ENCODE measurements at places on chromosomes 12 and 14. TPM values are rescaled to one million over a fixed set of nuclear protein-coding genes. Genes with fewer than 3 reads are reported as not detected.

The C12orf54 gene
- total RNA-seq, result not detected

The SLCO1C1 gene
- total RNA-seq, result not detected

- no peak for DNase-seq
Measured at GRCh38 chr12:109735051-109735521, 21.5 kb downstream of the FAM222A start.

- no peak for DNase-seq
Measured at GRCh38 chr14:96040828-96041371, 1.7 kb downstream of the C14orf132 start.

- DNase-seq, result no peak
Measured at GRCh38 chr12:39935839-39936238, 170.0 kb downstream of the SLC2A13 start.

Data from natural killer cell (primary cell).